Activated CD8-positive, alpha-beta memory T cell treated with anti-CD3 and anti-CD28 coated beads for 36 hours (primary cell): ENCODE measurements at places on chromosomes 1 and 21. TPM values are rescaled to one million over a fixed set of nuclear protein-coding genes. Genes with fewer than 3 reads are reported as not detected.

The IL20 gene
- total RNA-seq = not detected

The PLEKHA6 gene
- 0.23 TPM for total RNA-seq

The WNT3A gene
- total RNA-seq = not detected

The NUCKS1 gene
- 150 TPM for total RNA-seq

The C4BPA gene
- total RNA-seq = not detected
